ENCODE measurements at places on chromosomes 7 and 10.

GRCh38 chr7:93856323-93856722, 34.2 kb downstream of the TFPI2 start:
- DNase-seq: no peak

DNA sequence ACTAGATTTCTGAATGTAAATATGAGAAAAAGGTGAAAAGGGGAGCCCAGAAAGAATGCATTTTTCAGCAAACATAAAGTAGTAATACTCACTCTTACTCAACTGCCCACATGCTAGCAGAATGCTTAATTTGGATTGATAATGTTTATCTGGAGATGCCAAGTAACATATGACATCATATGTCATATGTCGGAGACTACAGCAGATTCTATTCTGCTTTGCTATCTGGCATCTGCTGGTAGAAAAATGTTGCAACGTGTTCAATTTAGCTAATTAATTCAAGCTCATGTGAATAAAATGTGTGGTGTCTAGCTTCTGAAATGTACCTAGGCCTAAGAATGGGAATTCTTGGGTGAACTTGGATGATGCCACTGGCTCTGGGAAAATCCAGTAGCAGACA, 4.5 kb downstream of the BBIP1 start:
- no peak for DNase-seq

GRCh38 chr10:102436312-102436711, 3.9 kb upstream of the CUEDC2 start:
- DNase-seq: no peak

- no peak for DNase-seq
Measured at GRCh38 chr7:103772171-103772773, 217.2 kb downstream of the RELN start.

DNA sequence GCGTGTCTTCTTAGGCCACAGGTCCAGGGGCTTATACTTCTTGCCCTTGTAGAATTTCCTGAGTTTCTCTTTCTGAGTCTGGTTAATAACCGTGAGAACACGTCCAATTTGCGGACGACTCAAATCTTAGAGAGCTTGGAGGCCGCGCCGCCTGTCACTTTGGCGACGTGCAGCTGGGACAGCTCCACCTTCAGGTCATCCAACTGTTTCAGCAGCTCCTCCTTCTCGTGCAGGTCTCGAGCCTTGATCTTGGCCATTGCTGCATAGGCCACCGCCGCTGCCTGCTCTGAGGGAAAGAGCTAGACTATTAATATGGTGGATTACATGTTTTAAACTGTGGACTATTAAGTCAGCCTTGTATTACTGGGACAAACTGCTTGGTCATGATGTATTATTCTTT, 26.9 kb downstream of the EVX1 start:
- no peak for DNase-seq

DNA sequence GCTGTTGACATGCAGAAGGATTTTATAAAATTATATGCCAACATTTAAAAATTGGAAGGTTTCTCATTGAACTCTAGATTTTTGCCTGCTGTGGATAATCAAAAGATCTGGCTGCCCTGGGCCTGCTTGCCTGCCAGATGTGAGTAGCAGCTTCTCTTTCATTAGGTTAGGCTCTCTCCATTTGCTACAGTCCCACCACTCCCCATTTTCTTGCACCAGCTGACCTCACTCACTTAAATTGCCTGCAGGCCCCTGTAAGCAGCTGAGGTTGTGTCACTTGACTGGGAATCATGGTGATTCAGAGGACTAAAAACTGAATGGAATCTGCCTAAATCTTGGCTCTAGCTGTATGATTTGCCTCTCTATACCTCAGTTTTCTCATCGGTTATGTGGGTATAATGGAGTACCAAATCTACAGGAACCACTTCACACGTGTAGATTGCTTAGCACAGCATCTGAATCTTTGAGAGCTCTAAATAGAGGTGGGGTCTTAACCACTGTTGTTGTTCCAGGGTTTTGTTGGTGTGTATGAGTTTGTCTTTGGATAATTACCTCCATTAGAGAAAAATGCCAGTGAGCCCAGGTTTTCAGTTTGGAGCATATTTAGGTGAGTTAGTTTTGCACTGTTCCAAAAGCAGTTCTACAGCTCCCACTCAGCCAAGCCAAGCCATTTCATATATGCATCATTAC, 18.6 kb upstream of the RAPGEF5 start:
- DNase-seq: no peak

DNA sequence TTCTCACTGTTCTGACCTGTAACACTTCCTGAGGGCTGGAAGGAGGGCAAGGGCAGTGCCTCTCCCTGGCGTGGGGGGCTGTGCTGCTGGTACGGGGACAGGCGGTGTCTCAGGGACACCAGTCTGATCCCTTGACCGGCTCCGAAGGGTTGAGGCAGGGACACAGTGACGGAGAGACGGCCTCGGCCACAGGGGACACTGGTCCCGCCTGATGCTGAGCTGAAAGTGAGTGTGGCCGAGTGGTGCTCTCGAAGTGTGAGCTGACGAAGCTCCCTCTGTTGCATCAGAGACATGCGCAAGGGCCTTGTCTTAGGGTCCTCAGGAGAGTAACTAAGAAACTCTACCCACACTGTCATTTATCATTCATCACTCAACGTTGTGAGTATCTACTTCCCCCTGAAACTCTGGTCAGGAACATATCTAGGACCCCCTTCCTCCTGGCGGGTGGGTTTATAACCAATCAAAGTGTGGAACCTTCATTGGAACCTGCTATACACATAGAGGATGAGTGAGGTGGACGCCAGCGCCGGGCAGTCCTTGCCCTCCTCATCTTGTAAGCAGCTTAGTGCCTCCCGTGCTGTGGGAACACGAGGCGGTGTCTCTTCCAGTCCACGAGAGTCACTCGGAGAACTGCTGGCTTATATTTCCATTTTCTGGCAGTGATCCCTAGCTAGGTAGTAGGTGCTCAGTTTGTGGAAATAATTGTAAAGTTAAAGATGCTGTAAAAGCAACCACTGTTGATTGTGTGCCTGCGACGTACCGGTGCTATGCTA, 283.1 kb downstream of the DNAJB6 start:
- no peak for DNase-seq

DNA sequence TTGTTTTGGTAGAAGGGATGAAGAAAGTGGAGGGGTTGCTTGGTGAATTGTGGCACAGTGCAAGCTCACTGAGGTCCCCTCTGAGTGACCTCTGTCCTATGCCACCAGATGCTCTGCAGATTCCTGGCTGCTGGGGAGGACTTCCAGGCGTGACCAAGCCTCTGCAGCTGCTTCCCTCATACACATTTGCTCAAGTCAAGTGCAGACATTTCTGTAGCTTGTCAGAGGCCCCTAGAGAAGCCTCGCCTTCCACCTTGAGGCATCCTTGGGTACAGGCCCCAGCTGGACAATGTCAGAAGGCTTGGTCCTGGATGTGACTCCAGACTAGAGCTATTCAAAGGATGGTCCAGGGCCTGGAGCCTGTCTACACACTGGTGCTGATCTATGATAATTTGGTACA, 464.2 kb downstream of the PLXNA4 start:
- no peak for DNase-seq

GRCh38 chr10:23826421-23826820, 382.5 kb upstream of the KIAA1217 start:
- peak; percentile 1 for DNase-seq

GRCh38 chr10:17504547-17505245, 50.3 kb upstream of the ST8SIA6 start:
- no peak for DNase-seq

- DNase-seq: peak; percentile 37
Measured at GRCh38 chr7:24587853-24588252, 14.6 kb downstream of the PALS2 start.

DNA sequence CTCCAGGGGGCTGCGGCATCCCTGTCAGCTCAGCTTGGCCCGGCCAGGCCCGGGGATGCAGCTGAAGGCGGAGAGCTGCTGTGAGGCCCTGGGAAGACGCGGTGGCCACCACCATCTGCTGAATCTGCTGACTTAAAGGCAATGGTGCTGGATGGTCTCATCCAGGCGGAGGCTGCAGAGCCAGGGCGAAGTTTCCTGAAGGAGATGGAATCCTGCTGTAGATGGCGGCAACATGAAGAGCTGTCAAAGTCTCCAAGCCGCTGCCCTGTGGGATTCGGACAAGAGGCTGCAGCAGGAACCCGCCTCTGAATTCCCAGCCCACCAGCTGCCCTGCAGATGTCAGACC, 200.1 kb downstream of the PTPRN2 start:
- no peak for DNase-seq

DNA sequence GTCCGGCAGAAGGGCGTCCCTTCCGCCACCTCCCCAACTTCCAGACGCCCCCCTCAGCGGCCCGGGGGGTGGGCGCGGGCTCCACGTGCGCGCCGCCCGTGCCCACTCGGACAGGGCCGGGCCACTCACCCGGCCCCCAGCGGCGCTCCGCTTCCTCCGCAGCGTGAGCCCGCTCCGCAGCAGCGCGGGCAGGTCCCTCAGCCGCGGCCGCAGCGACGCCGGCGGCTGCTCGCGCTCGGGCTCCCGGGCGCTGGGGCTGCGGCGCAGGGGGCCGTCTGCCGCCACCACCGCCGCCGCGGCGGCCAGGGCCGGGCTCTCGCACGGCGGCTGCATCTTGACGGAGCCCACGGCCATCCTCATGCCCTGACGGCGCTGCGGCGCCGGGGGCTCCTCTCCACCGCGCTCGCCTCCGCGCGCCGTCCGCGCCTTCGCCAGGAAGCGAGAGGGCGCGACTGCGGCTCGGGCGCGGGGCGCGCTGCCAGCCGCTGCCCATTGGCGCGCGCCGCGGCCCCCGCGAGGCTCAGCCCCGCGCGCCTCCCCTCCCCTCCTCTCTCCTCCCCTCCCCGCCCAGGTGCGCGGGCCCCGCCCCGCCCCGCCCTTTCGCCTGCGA, at the start of gene RAPGEF5:
Gene RAPGEF5 (minus strand): TSS at position 454 of the 610 bp plus-strand sequence. CDS start 94 bp downstream, at position 360.
- peak; percentile 24 for DNase-seq

GRCh38 chr10:3312403-3312940, 139.9 kb upstream of the PITRM1 start:
- DNase-seq: no peak

GRCh38 chr7:12549106-12549505, 21.4 kb upstream of the SCIN start:
- DNase-seq: no peak

GRCh38 chr10:102117391-102118159, 2.6 kb downstream of the LDB1 start:
- peak; percentile 71 for DNase-seq

- DNase-seq: no peak
Measured at GRCh38 chr7:16189026-16189715, 232.2 kb downstream of the CRPPA start.

GRCh38 chr7:69177941-69178494, 420.3 kb upstream of the AUTS2 start:
- no peak for DNase-seq

DNA sequence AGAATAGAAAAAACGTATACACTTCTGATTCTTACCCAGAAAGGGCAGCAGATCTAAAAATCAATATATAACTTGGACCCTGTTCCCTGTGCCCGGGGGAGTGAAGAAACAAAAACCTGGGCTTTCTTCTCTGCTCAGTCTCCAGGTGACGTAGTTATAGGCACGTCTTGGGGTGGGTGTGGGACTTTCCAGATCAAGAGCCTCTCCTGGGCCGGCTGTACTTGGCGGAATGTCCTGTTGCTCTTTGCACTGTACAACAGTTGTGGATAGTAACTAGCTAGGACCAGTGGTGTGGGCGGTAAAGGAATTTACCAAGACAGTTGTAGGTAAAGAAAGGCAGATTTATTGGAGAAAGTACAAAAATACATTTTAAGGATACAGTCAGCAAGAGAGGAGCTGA, 40.4 kb upstream of the STEAP4 start:
- DNase-seq: no peak

- no peak for DNase-seq
Measured at GRCh38 chr10:30656233-30656632, 26.7 kb upstream of the LYZL2 start.

DNA sequence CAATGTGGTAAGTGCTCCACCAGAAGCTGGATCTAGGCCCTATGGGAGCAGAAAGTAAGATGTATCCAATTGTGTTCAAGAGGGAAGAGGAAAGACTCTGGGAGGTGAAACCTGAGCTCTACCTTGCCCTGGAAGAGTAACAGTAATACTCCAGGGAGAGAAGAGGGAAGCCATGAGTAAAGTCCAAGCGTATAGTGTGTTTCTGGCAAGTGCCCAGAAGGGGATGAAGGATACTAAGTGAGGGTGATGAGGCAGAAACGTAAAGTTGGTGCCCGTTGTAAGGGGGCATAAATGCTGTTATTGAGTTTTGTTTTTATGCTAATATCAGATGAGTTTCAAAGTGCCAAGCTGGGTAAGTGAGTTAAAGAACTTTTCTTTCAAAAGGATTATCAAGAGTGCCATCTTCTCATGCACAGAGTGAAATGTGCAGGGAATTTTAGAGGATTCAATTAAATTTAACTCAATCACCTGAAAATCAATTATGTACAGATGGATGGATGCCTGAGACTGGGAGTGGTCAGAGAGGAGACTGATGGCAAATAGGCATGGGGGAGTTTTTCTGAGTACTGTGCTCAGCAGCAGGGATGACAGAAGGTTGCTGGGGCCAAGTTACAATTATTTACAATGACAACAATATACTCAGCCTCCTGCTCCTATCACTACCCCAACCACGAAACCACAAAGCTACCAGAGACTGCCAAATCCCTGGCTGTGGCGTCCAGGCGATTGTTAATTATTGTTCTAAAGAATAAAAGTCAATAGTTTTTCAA, 123.3 kb upstream of the LAMB4 start:
- DNase-seq: no peak

DNA sequence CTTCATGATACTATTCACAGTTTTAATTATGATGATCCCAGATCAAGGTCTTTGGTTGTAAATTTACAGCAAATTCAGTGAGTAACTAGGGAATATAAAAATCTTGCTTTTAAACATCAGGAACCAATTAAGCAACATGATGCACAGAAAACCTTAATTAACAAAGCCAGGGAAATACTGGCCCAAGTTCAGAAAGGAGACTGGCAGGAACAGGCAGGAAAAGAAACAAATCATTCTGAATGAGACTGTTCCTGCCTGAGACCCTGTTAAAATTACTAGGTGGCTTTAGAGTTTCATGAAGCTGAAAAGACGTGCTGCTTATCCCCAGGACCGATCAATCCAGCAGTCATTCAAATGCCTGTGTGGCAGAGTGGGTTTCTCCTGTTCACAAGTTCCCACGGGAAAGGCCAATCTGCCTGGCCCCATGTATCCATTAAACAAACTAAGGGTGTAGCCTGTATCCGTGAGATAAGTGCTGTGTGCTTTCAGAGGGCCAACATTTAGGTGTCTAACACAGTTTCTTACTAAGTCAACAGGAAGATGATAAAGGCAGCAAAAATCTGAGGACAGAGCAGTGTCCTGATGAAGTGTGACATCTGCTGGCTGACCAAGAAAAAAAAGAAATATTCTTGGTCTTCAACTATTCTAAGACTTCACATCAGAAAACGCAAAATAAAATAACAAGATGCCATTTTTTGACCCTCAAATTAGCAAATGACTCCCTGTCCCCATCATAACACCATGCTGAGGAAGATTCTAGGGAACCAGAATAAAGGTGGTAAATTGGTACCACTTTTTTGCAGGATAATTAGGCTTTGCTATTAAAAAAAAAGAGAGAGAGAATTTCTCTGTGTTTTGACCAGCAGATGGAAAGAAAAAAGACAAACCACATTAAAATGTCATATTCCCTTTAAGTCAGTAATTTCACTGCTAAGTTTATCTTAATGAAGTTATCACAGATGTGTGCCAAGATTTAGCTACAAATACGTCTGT, 34.2 kb downstream of the PUS7 start:
- DNase-seq: no peak
